PC-3 (cell line): ENCODE measurements at places on chromosomes 6 and 20. TPM values are rescaled to one million over a fixed set of nuclear protein-coding genes. Genes with fewer than 3 reads are reported as not detected.
A peak's percentile ranks its signal among the peaks of the same experiment; 100 is the strongest.

GRCh38 chr20:63095718-63096654 lies 89.2 kb upstream of the BHLHE23 start:
- no peak for DNase-seq
- peaks cover 49% of the 10 kb centered on the region for H3K27me3 ChIP-seq
- no peaks in the 10 kb centered on the region for H3K4me1 ChIP-seq
- no peaks in the 10 kb centered on the region for H3K36me3 ChIP-seq

DNA sequence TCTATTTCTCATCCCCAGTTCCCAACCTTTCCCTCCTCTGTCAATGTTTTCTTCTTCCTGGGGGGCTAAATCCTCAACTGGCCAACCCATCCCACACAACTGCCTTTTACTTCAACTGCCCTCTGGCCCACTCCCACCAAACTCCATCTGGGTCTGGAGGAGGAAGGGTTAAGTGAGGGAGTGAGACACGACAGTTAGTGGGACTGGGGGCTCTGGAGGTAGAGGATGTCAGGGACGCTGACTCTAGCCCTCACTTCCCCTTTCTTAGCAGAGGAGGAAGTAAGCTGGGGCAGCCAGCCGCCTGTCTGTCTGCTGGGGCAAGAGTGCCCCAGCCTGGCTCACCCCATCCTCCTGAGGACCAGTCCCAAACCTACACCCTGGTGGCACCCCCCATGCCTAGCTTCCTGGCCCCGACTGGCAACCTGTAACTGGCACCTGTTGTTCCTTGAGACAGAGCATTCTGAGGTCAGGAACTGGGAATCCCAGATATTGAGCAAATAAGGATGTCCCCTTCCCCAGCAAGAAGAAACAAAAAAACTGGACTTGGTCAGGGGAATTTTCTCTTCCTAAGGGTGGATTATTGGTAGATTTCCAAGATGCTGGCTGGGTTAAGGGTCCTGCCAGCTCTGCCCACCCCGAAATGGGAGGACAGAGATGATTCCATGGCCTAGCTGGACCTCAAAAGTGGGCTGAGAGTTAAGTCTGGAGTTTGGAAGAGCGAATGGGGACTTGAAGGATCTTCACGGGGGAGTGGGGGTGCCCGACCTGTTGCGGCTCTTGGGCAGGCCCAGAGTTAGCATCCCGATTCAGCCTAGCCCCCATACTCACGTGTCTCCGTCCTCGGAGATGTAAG lies 971 bp downstream of the NFKBIE start:
- H3K4me1 ChIP-seq: peaks cover 23% of the 10 kb centered on the region
- H3K27ac ChIP-seq: no peak overlapping the region
- H3K36me3 ChIP-seq: no peaks in the 10 kb centered on the region
- H3K27me3 ChIP-seq: peaks cover 6% of the 10 kb centered on the region
- no peak for DNase-seq

The GDAP1L1 gene
- total RNA-seq: not detected in 2 replicates

The GNAS-AS1 gene
- total RNA-seq: 0.11 TPM in 1 of 2 replicates, not detected in the other

DNA sequence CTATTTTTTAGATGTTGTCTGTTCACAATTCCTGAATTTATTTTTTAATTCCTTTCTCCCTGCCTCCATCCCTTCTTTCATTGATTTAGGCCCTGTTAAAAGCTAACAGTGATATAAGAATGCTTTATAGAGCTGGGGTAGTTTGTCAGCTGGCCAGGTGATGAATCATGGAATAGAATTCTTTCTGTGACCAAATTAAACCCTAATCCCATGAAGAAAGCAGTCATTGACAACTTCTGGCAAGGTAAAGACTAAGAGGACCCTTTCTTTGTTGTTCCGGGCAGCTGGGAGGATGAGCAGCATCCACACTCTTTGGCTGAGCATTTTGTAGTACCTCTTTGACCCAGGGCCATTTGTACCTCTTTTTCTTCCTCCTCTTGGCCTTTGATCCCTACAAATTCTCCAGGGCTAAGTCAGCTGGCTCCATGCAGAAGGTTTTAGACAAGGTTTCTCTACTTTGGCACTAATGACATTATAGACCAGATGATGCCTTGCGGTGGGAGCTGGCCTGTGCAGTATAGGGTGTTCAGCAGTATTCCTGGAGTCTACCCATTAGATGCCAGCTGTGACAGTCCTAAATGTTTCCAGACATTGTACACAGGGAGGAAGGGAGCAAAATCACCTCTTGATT lies 102.9 kb downstream of the SLX4IP start:
- no peaks in the 10 kb centered on the region for H3K36me3 ChIP-seq
- H3K27ac ChIP-seq: peak overlapping the region; percentile 47
- H3K27me3 ChIP-seq: no peaks in the 10 kb centered on the region

The MYB gene
- total RNA-seq: 1.4 and 4.4 TPM in 2 replicates

GRCh38 chr6:7252390-7252789 lies 60.6 kb downstream of the SSR1 start:
- H3K36me3 ChIP-seq: peaks cover 36% of the 10 kb centered on the region
- no peak for DNase-seq
- no peak overlapping the region for H3K4me3 ChIP-seq
